Activated naive CD8-positive, alpha-beta T cell treated with anti-CD3 and anti-CD28 coated beads, Interleukin-2, amount 50 U/mL, for 16 hours (primary cell): ENCODE measurements at places on chromosomes 3 and 15.

- DNase-seq = no peak
Measured at GRCh38 chr3:67685499-67685898, 31.1 kb upstream of the SUCLG2 start.

- no peak for DNase-seq
Measured at GRCh38 chr3:65400899-65401298, 637.8 kb downstream of the MAGI1 start.

DNA sequence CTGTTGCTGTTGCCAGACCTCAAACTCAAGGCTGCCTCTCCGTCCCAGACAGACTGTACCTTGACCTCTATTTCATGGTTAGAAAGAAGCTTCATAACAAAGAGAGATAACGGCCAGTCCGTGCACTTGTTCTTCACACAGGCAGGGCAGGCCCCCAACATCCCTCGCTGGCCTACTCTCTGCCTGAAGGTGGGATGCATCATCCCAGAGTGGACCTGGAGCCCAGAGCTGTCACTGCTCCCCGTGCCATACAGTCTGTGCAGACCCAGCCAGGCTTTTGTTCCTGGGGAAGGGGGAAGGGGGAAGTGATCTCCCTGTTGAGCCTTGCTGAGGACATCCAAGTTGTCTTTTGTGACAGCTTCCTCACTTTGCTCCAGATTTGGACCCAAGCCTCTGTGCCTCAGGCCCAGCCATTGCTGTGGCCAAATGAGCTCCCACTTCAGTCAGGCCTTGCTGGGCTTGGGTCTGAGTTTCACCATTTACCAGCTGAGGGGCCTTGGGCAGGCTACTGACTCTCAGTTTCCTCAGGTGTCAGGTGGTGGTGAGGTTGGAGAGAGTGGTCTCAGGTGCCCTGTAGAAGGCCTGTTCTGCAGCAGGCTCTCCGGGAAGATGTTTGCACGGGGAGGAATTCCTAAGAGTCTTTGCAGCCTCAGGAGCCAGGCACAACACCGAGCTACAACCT is 141.6 kb downstream of the DNAJB8 start:
- no peak for DNase-seq

DNA sequence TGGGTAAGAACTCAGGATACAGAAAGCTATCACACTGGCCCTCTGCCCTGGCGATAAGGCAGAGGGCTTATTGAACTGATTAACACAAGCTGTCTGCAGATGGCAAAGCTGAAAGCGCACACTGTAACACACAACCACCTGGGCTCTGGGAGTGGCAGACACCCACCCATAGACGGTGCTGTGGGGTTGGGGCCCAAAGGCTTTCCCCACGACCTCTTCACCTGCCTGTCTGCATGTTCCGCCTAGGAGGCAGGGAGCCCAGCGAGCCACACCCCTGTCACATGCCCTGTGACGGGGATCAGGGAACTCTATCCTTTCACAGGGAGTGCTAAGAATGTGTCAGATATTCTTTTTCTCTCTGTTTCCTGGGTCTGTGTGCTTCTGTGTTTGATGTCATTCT is 12.1 kb upstream of the TFG start:
- no peak for DNase-seq

- no peak for DNase-seq
Measured at GRCh38 chr15:50046159-50046558, 72.9 kb downstream of the ATP8B4 start.

DNA sequence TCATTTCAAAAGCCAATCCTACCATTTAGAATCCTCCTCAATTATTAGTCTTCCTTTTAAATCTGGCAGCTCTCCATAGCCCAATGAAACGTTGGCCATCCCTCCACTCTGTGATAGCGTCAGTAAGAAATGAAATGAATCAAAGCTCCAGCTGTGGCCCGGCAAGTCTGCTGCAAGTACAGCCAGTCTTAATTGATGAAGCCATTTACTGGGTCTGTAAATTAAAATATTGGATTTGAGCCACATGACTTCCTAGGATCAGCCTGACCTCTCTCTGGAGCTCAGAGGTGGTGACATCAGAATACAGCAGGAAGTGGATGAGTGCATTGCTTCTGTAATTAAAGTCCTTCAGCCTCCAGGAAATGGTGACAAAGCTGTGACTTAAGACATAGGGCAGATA is 347.0 kb upstream of the LMCD1 start:
- no peak for DNase-seq

GRCh38 chr15:85542895-85543331 is 162.5 kb downstream of the AKAP13 start:
- DNase-seq = no peak

- DNase-seq = no peak
Measured at GRCh38 chr3:123201223-123201556, 553 bp upstream of the SEC22A start.

DNA sequence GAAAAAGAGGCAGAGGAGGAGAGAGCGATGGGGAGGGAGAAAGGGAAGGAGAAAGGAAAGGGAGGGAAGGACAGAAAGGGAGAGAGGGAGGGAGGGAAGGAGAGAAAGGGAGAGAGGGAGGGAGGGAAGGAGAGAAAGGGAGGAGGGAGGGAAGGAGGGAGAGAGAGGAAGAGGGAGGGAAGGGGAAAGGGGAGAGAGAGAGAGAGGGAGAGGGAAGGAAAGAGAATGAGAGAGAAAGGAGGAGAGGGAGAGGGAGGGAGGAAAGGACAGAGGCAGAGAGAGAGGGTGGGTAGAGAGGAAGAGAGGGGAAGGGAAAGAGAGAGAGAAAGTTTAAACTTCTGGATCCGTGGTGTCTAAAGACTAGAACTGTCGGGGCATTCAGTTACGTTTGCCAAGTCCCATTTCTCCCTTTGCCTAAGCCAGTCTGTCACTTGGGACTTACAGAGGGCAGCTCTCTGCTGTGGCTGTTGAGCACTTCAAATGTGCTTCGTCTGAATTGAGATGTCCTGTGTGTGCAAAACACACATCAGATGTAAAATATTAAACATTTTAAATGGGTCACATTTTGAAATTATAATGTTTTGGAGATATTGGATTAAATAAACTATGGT is 62.6 kb downstream of the PLXNA1 start:
- no peak for DNase-seq

GRCh38 chr3:52463416-52463815 is 8.0 kb downstream of the NISCH start:
- DNase-seq = no peak

DNA sequence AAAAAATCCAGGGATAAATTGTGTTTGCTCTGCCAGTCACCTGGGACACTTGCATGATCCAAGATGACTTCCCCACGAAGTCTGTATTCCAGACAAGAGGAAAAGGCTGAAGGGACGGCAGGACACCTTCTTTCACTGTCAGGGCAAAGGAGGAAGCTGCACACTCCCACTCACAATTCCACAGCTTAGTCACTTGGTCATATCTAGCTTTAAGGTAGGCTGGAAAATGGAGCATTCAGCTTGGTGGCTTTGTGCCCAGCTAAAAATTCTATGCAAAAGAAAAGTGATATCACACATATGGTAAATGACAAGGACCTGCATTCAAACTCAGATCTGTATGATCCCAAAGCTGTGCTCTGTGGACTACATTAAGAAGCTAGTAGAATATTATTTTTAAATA is 109.2 kb upstream of the TPM1 start:
- DNase-seq = no peak

DNA sequence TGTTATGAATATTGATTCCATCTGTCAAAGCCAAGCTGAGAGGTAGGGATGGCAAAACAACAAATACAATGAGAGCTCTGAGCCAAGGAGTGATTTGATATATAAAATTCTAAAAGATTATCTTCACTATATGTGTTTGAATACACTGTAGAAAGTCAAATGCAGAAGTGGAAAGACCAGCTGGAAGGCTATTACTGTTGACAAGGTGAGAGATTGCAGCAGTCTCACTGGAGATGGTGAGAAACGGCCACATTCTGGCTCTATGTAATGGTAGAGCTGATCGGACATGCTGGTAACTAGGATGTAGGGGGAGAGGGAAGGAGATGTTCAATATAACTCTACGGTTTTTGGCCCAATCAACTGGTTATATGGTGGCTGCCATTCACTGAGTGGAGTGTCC is 434.2 kb upstream of the SUCLG2 start:
- DNase-seq = no peak

DNA sequence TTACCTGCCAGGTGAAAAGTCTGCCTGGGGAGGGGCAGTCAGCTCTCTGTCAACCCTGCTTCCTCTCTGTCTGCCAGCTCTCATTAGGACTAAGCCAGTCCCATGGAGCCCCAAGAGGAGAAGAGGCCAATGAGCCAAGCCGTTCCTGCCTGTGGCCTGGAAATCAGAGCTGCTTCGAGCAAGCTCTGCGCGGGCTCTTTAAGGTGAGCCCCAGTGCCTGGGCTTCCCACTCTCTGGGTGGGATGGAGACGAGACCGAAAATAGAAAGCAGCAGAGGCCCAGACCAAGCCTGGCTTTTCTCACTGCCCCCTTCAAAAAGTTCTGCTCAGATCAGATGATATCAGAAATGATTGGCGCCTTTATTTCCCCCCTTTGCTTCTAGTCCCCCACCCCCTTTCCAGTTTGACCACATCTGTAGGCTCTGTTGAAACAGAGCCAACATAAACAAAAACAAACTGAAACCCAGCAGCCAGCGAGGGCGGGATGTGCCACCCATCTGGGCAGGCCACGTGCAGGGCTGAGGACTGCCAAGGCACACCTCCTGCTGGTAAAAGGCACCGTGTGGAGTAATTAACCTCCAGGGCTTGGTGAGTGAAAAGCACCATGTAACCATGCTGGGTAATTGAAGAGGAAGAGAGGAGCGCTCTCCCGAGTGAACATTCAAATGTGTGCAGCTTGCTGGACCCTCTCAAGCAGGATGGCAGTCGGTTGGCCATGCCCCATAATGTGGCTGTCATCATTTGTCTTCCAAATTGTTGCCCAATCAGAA is 471.0 kb upstream of the PROK2 start:
- no peak for DNase-seq

DNA sequence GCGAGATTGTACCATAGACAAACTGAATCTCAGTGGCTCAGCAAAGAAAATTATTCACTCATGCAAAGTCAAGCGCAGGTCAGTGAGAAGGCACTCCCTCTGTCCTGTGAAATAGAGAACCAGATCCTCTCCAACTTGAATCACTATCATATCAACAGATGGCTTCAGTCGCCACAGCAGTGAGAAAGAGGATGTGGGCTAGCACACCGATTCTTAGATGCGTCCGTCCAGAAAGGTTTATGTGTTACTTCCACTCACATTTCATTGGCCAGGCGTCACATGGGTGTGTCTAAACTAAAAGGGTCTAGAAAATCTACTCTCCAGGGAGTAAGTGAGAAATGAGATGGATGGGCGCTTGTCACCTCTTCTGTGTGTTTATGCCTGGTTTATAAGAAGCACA is 141.6 kb upstream of the KBTBD8 start:
- no peak for DNase-seq

- no peak for DNase-seq
Measured at GRCh38 chr15:57340682-57341259, 35.5 kb upstream of the CGNL1 start.

DNA sequence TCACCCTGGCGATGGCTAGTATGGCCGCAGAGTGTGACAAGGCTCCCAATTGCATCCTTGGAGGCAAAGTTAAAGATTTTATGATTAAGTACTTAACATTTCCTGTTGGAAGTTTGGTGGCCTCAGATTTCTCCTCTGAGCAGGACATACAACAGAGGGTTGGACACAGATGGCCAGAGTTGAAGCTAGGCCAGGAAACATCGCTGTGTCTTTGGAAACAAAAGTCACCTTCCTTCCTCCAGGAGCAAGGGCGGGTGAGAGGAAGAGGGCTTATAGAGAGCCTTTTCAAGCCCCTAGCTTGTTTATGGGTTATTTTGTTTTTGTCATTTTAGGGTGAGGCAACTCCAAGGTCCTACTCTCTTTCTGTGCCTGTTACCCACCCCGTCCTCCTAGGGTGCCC is 24.2 kb downstream of the SLC6A1 start:
- DNase-seq = no peak

GRCh38 chr3:190056742-190057141 is 64.0 kb downstream of the P3H2 start:
- no peak for DNase-seq

DNA sequence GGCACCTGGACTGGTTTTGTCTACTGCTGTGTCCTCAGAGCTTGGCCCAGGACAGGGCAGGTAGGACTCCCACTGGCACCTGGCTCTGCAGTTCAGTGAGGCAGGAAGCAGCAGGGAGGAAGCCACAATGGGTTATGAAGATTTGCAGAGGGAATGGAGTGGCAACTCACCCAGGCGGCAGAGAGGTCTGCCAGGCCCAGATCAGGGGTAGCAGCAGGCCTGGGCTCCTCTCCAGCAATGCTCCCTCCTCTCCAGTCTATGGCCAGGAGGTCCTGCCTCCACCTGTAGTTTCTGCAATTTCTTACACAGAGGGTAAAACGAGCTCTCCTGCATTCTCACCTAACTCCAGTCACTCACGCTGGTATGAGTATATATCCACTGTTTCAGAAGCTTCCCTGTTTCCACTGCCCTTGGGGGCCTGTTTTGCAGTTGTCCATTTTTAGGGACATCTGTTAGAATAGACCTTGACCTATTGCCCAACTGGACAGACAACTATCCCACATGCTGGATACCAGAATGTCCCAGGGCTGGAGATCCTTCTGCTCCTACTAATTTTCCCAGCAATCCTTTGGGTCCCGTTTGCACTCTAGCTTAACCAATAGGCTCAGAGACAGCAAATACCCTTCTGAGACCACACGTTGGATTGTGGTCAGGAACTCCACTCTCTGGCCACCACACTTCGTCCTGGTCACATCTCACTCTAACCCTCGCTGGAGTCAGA is 35.2 kb downstream of the HMCES start:
- DNase-seq = no peak

DNA sequence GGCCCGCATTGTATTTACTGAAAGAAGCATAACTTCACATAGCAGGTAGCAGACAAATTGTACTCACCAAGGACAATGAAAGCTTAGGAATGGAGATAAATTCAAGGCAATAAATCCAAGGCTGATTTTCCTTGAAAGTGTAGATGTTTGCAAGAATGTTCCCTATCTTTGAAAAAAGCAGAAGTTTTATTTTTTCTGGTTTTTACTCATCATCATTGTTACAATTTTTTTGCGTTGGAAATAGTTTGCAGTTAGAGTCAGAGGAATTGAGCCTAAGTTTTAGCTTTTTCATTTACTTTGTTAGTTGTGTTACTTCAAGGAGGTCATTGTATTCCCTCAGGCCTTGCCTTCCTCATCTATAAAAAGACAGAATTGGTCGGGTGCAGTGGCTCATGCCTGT is 213.9 kb upstream of the TBL1XR1 start:
- no peak for DNase-seq

GRCh38 chr3:21750080-21750696 is 822 bp downstream of the ZNF385D start:
- no peak for DNase-seq
